ENCODE measurements at places on chromosomes 11 and 22.

DNA sequence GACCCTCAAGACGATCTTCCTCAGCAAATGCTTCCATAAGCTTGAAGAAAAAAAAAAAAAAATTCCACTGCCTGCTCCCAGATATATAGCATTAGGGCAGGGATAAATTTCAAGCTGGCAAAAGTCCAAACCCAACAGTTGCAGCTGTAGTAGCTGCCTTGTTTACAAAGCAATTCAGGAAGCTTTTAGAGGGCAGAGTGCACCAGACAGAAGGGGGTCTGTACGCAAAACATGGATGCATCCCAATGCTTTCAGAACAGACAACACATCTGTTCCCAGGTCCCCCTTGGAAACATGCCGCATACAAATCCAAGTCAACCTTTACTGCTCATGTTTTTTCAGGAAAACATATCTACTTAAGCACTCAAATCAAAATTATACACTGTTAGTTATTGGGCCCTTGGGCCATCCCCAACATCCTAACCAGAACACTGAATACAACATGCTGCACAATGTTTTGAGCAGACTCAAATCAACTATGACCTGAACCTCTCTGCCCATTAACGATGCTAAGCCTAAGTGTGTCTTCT, 94.5 kb downstream of the CADM1 start:
- no peak for DNase-seq

- DNase-seq = no peak
Observed at GRCh38 chr22:47295226-47295901, 532.9 kb downstream of the TBC1D22A start.

GRCh38 chr22:23140385-23140784, 1.4 kb downstream of the RSPH14 start:
- no peak for DNase-seq

GRCh38 chr11:3920148-3920852, 64.8 kb downstream of the STIM1 start:
- DNase-seq = peak; percentile 47

DNA sequence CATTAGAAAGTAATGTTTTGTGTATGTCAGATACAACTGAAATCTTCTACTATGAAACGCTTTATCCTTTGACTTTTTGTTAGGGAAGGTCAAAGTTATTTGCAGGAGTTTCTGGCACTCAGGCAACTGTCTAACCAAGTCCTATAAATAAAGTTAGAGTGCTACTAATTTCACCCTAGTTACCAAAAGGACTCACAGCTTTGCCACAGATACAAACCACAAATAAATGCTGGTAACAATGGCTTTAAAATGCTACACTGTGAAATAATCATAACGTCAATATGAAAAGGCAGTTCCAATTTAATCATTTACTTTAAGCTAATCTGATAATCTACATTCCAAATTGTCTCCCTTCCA, 124.3 kb downstream of the RBFOX2 start:
- DNase-seq = no peak

DNA sequence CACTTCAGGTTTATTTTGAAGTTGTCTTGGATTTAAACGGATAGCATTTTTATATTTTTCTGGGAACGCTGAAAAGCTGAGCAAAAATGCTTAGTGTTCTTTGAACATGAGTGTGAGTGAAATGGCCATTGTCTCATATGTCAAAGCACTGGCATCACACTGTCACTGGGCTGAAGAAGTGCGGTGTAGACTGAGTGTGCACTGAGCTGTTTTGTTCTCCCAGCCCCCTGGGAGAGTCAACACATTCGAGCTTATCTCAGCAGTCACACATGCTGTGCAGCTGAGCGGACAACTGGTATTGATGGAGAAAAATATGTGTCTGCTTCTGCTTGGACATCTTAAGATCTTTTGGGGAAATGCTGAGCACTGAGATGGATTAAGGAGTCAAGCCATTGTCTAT, 90.8 kb downstream of the TECTA start:
- no peak for DNase-seq

DNA sequence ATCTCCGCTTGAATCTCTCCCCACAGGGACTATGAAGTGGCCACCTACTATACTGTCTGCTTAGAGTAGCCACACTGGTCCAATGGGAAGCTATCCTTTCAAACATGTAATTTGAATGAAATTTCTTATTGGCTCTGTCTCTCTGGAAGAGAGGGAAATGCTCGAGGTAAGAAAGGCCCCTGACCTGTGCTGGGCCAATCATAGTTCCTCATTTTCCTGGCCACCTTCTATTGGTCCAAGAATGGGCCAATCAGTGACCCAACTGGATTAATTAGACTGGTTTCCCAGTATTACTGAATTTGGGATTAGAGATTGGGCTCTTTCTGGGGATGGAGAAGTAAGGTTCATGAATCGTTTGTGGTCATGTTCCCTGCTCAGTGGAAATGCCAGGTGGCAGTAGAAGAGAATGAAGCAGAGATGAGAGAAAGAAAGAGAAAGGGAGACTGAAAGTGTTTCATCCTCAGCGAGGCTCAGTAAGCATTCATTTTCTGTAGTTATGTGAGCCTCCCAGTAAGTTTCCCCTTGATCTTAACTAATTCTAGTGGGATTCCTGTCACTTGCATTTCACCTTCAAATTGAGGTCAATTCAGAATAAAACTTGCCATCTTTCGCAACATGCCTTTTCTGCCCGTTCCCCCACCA, 8.4 kb upstream of the MMP20 start:
- no peak for DNase-seq

GRCh38 chr11:19409307-19409706, 168.6 kb upstream of the E2F8 start:
- no peak for DNase-seq

- DNase-seq = no peak
Observed at GRCh38 chr11:2528301-2529050, 83.7 kb downstream of the KCNQ1 start.

DNA sequence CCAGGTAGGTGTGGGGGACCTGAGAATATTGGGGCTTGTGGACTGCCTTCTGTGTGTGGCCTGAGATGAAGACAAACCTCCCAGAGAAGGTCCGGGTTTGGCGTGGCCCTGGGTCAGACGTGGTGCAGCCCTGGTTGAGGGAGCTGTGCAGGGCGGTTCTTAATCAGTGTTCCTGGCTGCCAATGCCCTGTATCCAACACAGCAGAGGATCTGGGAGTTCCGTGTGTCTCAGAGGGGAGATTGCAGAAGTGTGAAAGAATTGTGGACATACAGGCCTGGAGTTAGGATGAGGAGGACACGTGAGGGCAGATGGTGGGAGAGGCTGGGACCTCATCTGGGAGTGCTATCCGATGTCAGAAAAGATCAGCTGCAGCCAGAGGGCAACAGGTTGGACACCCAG, 102.0 kb upstream of the NECTIN1 start:
- DNase-seq = no peak

DNA sequence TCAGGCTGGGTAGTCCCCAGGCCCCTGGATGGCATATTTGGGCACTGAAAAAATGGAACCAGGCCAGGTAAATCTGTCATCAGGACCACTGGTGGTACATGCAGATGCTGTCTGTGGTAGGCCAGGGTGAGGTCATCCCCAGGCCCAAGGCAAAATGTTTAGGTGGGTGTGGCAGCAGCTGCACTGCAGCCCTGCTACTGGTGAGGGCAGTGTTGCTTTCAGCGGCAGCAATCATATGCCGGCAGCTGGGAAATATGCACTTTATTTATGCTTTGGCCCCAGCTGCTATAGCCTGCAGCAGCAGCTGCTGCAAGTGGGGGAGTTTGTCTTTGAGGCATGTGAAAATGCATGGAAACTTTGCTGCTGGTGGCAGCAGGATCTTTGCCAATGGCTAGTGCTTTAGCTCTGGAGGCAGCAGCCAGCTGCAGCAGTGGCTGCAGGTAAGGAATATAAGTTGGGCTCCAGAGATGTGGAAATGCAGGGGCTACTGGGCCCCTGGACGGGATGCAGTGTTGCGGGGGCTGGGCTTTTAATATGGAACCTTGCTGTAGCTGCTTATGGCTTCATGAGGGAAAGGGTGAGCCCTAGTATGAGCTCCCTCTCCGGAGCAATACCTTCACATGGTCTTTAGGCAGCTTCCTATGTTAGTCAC, 365.7 kb upstream of the CADM1 start:
- DNase-seq = no peak

- DNase-seq = no peak
Observed at GRCh38 chr22:25069758-25070481, 117.4 kb downstream of the KIAA1671 start.

- DNase-seq = no peak
Observed at GRCh38 chr11:68050371-68050841, 11.6 kb downstream of the TCIRG1 start.

- DNase-seq = no peak
Observed at GRCh38 chr11:58867556-58867955, 23.1 kb upstream of the GLYATL2 start.

GRCh38 chr11:56909080-56909479, 79.6 kb upstream of the OR5AK2 start:
- DNase-seq = no peak

- DNase-seq = no peak
Observed at GRCh38 chr11:112771851-112772250, 189.4 kb upstream of the NCAM1 start.

- no peak for DNase-seq
Observed at GRCh38 chr11:34302046-34302921, 55.5 kb downstream of the ABTB2 start.

DNA sequence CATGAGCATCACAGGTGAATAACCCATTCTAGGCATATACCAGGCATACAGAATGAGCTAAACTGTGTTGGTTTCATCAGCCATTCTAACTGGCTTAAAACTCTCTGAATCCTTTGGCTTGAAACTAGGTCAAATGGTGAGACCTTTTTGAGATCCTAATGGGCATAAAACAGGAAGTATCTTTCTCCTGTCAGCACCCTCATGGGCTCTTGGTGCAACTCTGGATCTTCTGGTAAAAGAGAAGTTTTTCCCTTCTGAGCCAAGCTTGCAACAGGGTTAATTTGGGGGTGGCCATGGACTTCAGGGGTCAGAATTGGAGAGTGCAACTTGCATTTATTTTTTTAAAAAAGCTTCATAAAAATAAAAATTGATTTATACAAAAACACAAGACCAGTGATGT, 67.9 kb upstream of the GRAMD1B start:
- no peak for DNase-seq

GRCh38 chr11:39462506-39462905, 1996.9 kb downstream of the LRRC4C start:
- DNase-seq = no peak

DNA sequence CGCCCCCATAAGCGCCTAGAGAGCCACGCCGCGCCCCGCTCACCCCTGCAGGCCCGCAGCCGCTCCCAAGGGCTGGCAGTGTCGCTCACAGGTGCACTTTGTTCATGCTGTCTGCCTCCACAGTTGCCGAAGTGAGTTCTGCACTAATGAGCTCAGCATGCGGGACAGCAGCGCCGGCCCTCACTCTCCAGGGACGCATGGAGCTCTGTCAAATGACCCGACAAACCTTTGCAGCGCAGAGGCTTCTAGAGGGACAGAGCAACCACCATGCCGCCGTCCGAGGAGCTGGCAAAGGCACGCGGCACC, 170.7 kb downstream of the OPCML start:
- DNase-seq = no peak

DNA sequence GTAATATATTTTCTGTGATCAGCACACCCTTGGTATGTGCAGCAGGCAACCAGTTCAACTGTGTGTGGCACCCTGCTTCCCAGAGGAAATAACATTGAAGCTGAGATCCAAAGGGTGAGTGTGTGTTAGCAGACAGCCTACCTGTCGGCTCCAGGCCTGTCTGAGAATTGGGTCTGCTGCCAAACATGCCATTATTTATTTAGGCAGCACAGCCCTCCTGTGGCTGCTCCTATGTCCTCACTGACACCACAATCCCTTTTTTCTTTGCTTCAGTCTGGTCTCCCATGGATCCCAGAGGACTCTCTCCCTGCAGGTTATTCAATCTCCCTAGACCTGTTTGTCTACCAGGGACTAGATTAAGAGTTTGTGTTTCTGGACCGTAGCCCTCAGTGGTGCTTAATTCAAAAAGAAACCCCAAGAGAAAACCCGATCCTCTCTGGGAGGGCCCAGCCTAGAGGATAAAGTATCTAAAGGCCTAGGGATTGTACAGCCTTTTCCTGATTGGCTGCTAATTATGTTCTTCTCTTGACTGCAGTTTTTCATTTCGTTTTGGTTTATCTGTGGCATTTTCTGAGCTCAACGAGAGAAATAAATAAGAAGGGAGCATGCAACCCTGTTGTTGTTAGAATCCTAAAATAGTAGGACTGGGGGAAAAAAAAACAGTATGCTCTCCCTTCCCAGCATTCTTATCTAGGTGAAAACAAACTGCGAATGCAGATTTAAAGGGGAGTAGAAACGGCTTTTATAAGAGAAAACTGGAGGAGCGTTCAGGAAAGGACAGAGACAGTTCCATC, 24.1 kb downstream of the KCNE3 start:
- no peak for DNase-seq

- DNase-seq = no peak
Observed at GRCh38 chr11:11450744-11451362, 97.8 kb upstream of the CSNK2A3 start.

DNA sequence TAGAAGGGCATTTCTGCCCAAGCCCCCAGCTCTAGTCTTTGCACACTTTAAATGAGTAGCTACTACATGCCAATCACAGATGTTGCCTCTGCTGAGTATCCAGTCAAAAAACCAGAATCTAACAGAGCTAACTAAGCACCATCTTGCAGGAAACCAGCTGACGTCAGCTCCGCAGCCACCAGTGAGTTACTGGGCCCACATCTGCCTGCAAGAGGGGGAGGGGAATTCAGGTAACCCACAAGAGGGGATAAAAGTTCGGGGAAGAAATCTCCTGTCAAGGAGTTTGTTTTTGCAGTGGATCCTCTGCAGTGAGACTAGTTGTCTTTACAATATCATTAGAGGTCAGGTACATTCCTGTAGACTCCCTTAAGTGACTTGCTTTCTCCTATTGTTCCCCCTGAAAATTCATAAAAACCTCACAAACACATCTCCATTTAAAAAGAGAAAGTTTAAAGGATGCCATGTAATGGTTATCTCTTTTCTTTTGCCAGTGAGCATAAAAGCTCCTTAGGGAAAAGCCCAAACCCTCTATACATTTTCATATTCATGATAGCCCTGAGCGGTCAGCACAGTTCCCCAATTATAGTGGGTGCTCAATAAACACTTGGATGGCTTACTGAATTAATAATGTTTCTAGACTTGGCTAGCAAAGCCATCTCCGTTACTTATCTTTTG, 9.3 kb downstream of the CD44 start:
- DNase-seq = no peak

GRCh38 chr11:12981676-12982522, 27.2 kb upstream of the RASSF10 start:
- DNase-seq = no peak

- no peak for DNase-seq
Observed at GRCh38 chr11:29125606-29126005, 891.2 kb downstream of the KCNA4 start.

- no peak for DNase-seq
Observed at GRCh38 chr11:111162305-111162704, 83.2 kb upstream of the POU2AF2 start.

GRCh38 chr11:102220728-102221467, 96.4 kb upstream of the BIRC3 start:
- DNase-seq = no peak

GRCh38 chr11:117095284-117096161, 2.7 kb downstream of the SIK3 start:
- DNase-seq = no peak
